ENCODE measurements at places on chromosomes 7 and 10.

DNA sequence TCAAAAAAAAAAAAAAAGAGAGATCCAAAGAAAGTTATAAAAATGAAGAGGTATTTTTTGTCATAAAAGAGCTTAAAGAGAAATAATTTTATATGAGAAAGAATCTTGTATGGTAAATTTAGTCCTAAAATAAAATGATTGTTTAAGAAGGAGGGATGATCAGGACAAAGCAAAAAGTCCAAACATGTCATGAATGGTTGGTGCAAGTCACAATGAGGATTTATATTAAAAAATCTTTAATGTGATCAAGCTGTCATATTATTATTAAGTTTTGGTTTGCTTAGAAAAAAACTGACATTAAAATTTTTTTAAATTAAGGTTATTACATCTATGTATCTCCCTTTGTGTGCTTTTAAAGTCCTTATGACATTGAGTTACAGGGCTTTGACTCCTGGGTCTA lies 220.4 kb downstream of the TMEM26 start:
- no peak for DNase-seq

DNA sequence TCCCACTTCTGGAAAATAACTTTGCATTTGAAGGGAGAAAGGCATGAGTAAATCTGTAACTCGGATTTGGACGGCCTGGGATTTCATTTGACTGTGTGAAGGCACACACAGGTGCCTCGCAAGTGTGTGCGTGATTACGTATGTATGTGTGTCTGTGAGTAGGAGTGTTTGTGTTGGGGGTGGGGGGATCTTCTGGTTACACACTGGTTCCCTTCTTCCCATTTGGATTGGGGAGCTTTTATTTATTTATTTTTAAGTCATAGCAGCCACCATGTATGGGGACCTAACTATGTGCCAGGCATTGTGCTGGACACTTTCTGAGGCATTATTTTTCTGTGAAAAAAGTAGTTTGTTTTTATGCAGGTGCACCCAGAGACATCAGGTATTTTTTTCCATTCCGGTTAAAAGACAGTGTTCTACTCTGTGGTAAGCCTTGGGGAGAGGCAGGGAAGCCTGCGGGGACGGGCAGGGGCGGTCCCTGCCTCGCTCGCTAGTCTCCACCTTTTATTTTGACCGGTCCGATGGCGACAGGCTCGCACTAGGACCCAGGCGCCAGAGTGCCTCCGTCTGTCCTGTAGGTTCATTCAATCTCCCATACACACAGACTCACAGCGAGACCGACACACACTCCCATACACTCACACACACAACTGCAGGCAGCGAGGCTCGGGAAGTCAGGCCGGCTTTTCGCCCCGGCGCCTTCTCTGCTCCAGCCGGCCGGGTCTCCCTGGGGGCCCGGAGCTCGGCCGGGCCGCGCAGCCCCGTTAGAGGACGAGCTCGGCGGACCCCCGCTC lies at the start of gene MXI1:
TSS of gene MXI1 (plus strand) at position 595 of the 794 bp plus-strand sequence. CDS start 204 bp downstream, outside the sequence.
- peak; percentile 75 for DNase-seq

- DNase-seq: no peak
Measured at GRCh38 chr7:36264123-36264801, 111.2 kb downstream of the EEPD1 start.

GRCh38 chr10:86411852-86412560 lies 45.4 kb upstream of the GRID1 start:
- DNase-seq: no peak

GRCh38 chr10:42801135-42801534 lies 18.5 kb downstream of the BMS1 start:
- no peak for DNase-seq

GRCh38 chr10:71212318-71213126 lies at the start of gene UNC5B:
TSS of gene UNC5B (plus strand) at chr10:71212570. CDS start at chr10:71212986, 416 bp downstream.
- DNase-seq: peak; percentile 87

DNA sequence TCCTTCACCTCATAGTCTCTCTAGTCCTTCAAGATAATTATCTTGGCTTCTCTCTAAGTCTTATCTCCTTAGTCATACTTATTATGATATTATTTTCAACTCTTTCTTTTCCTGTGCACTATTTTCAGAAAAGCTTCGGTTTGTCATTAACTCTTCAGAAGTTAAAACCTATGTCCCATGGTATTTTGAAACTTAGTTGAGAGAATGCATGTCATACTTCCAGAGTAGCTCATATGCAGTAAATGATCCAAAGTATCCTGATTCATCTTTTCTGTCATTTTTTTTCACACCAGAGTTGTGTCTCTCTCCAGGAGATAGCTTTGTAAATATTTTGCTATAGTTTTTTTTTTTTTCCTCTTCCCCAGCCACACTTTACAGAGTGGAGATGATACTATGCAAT lies 1008.6 kb downstream of the NRG3 start:
- no peak for DNase-seq

GRCh38 chr7:31027161-31027965 lies 24.7 kb upstream of the ADCYAP1R1 start:
- DNase-seq: no peak

DNA sequence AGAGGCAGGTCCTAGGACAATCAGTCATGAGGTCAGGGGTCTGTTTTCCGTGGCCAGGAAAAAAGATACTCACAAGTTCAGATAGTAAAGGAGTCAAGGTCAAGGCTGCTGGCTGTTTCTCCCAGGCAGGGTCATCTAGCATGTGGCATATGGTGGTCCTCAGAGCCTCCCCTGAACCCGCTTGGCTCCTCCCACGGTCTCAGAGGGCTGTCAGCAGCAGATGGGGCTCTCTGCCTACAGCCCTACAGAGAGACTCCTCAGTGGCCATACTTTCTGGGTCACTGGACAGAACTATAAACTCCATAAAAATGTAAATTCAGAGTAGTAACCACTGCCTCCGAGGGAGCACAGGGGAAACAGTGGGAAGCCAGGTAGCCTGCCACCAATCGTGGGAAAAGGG lies 11.3 kb upstream of the DRGX start:
- no peak for DNase-seq

DNA sequence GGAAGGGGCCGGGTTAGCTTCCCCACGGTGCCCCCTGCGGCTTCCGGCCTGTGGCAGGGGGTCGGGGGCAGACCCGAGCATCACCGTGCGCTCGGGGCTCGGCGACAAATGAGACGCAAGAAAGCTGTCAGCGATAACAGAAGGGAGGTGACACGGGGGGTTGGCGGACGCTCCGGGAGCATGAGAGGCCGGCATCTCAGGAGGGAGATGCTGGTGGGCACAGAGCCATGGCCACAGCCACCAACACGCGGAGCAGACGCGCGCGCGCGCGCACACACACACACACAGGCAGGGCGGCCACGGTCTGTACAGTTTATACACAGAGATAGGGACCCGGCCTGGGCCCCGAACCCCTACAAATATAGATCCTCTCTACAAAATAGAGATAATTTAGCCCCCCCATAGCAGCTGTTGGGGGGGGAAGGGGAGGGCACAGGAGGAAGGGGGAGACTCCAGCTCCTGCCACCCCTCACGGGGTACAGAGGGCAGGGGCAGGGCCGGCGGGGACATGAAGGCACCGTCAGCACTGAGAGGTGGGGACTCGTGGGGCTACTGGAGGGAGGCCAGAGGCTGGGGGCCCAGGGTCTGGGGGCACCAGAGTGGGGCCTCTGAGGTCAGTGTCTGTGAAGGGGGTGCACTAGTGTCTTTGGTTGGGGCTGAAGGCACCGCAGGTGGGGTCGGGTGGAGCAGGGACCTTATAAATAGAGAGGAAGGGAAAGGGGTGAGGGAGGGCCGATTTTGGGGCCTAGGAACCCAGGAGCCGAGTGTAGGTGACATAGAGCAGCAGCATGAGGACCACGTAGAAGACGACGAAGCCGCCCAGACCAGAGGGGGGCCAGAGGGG lies 884 bp upstream of the SAP25 start:
- no peak for DNase-seq

DNA sequence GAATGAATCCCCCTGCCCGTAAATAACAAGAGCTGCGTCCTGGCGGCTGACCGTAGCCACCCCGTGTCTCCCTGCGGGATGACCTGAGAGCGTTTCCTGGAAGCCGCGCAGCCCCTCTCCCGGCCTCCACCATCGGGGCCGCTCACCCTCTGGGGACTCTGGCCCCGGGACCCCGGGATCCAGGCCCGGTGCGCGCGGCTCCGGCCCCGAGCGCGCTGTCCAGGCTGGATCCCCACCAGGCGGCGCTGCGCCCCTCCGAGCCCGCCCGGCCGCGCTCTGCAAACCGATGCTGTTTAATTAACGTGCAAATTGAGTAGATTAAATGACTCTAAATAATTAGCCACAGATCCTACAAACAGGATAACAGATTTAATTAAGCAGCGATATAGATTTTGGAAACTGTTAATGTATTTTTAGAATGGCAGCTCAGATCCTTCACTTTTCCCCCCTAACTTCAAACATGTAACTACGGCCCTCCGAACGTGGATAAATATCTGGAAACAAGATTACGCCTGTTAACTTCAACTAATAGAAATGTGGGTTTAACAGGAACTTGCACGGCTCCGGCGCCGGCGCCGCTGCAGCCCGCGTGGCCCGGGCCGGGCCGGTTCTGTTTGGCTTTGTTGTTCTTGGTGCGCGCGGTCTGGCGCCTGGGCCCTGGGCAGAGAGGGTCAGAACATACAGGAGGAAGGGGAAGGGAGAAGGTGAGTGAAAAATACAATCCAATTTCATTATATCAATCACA lies 7.1 kb upstream of the UNCX start:
- DNase-seq: peak; percentile 81

DNA sequence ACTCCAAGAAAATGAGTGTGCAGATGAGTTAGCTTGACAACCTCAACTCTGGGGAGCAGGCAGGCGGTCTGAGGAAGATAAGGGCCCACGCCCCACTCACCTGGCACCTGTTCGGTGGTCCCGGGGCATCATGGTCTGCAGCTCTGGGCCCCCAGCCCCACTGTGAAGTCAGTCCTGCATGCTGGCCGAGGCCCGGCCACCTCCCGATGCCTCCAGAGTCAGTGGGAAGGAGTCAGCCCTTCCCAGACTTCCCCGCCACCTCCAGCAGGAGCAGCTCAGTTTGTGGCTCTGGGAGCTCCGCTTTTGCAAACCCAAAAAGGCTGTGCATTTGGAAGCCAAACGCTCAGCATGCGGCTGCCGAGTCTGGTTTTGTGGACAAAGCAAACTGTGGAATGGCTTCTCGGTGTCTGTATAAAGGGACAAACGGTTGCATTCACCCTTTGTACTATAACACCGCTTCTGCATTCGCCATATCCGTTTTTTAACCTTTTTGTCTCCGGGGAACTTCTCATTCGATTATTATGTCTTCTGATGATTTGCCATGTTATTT lies 167.3 kb downstream of the CCDC3 start:
- no peak for DNase-seq

- DNase-seq: no peak
Measured at GRCh38 chr7:117559391-117559790, 79.6 kb downstream of the CFTR start.

DNA sequence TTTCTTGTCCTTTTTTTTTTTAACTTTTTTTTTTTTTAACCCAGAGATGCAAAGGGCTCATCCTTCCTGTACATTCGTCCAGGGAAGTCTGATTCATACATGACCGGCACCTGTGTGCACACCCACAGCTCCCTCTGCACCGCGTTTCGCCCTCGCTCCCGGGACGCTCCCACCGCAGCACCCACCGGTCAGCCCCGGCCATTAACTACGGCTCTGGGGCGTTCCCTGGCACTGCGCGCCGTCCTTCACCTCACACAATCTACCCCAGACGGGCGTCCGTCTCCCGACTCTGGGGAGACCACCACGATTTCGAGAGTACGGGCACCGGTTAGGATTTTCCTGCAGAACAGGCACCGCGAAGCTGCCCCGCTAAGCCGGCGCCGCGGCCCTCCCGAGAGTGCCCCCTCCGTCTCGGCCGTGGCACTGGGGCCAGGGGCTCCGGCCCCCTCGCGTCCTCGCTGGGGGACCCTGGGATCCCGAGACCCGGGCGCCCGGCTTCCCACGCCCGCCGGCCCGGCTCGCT lies 452 bp downstream of the ATE1 start:
- peak; percentile 85 for DNase-seq

GRCh38 chr7:127119517-127119916 lies 133.2 kb downstream of the GRM8 start:
- DNase-seq: no peak

- no peak for DNase-seq
Measured at GRCh38 chr10:80443531-80443974, 10.6 kb upstream of the TSPAN14 start.

DNA sequence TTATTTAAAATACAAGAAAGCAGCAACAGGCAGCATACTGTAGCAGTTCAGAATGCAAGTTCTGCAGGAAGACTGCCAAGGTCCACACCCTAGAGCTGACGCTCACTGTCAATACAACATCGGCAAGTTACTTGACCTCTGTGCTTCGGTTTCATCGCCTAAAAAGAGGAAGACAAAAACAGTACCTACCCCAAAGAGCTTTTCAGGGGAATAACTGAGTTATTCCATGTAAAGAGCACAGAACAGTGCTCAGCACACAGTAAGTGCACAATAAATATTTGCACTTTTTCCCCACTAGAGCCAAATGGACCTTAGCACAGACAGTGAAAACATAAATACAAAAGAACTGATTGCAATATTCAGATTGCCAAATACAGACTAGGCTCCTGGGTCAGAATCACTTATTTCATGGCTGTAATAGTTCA lies 88.6 kb downstream of the USP6NL start:
- no peak for DNase-seq

GRCh38 chr10:132605390-132605789 lies 67.8 kb downstream of the INPP5A start:
- no peak for DNase-seq

GRCh38 chr7:35624299-35625186 lies 70.4 kb downstream of the HERPUD2 start:
- DNase-seq: peak; percentile 66

DNA sequence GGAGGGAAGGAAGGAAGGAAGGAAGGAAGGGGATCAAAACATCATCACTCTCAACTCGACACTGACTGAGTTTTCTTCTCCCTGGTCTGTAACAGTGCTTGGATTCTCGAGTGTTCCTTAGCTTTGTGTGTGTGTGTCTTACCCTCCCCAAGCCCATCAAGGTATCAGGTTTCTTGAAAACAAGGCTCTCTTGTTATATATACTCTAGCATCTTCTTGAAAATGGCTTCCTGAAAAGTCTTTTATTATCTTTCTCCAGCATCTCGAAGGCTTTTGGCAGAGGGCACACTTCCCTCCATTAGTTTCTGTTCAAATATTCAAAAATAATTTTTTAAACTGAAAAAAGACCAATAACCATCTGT lies 13.4 kb downstream of the SERPINE1 start:
- DNase-seq: no peak

DNA sequence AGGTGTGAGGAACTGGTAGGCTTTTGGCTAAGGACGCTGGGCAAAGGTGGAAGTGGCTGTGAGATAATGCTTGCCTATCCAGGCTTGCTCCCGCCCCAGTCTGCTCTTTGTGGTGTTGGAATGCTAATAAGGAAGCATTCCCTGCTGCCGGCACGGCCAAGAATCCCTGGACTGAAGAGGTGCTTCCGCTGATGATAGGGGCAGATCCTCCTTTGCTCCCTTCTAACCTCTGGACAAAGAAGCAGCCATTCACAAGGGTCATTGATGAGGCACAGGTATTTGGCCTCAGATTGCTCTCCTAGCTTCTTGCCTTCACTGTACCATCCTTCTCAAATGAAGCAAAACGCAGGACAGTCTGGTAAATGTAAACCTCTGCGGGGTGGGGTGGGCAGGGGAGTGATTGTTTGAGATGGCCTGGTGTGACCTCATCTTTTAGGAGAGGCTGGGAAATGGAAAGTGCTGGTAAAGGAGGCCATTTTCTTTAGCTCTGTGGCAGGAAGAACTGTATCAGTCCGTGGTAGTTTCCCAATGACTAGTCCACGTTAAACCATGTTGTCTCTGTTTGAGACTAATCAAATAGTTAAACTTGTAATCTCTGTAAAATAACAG lies 1.7 kb downstream of the PGAM1 start:
- no peak for DNase-seq
